ENCODE measurements at places on chromosomes 13 and 19. TPM values are rescaled to one million over a fixed set of nuclear protein-coding genes. Genes with fewer than 3 reads are reported as not detected.

DNA sequence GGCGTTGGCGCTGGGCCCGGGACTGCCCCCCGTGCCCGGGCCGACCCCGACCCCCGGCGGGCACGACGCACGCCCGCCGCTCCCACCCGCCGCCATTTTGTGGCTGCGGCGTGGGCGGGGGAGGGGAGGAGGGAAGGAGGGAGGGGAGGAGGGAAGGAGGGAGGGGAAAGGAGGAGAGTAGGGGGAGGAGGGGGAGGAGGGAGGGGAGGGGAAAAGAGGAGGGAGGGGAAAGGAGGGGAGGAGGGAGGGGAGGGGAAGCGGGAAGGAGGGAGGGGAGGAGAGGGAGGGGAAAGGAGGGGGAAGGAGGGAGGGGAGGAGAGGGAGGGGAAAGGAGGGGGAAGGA, at the start of gene BTBD2:
Gene BTBD2 (minus strand): TSS at position 107 of the 343 bp plus-strand sequence. CDS start 11 bp downstream, at position 96.
- peak; percentile 70 for DNase-seq
- peak within 1 kb of the TSS; percentile 71 for H3K4me3 ChIP-seq
- peaks cover 14% of the 10 kb centered on the region for H3K4me1 ChIP-seq
- H3K36me3 ChIP-seq: no peaks in the 10 kb centered on the region
- H3K27ac ChIP-seq: peak within 1 kb of the TSS; percentile 81

- DNase-seq: no peak
- no peaks in the 10 kb centered on the region for H3K36me3 ChIP-seq
- H3K27me3 ChIP-seq: no peaks in the 10 kb centered on the region
- H3K27ac ChIP-seq: no peak overlapping the region
- H3K4me3 ChIP-seq: no peak overlapping the region
Observed at GRCh38 chr13:51549593-51549992, 34.7 kb upstream of the WDFY2 start.

DNA sequence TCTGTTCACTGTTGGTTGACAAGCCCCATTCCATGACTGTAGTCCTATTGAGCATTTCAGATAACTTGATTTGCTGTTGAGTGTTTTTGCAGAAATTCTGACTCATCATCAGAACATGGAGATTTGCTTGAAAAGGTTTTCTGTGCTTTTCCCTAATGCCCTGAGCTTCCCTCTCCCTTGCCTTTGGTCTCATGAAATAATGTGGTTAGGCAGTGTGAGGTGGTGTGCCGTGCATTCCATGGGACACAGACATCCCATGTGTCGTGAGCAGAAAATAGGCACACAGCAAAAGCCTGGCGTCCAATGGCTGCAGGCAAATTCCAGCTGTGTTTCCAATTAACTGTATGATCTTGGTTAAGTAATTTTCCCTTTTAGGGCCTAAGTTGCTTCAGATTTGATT, 197.4 kb downstream of the DLEU7 start:
- no peak for DNase-seq
- no peak overlapping the region for H3K27ac ChIP-seq
- no peaks in the 10 kb centered on the region for H3K4me1 ChIP-seq
- no peaks in the 10 kb centered on the region for H3K36me3 ChIP-seq
- H3K27me3 ChIP-seq: no peaks in the 10 kb centered on the region

GRCh38 chr19:17376935-17377600, at the start of gene PLVAP:
PLVAP (minus strand) TSS chr19:17377342; CDS start chr19:17377288, 54 bp downstream.
- peaks cover 5% of the 10 kb centered on the region for H3K27me3 ChIP-seq
- no peaks in the 10 kb centered on the region for H3K36me3 ChIP-seq
- H3K27ac ChIP-seq: no peak within 1 kb of the TSS
- H3K4me1 ChIP-seq: no peaks in the 10 kb centered on the region

GRCh38 chr13:84121456-84121855, 239.2 kb upstream of the SLITRK1 start:
- H3K4me3 ChIP-seq: no peak overlapping the region
- H3K36me3 ChIP-seq: no peaks in the 10 kb centered on the region
- no peaks in the 10 kb centered on the region for H3K4me1 ChIP-seq
- no peak overlapping the region for H3K27ac ChIP-seq
- DNase-seq: no peak

- no peaks in the 10 kb centered on the region for H3K27me3 ChIP-seq
- peaks cover 57% of the 10 kb centered on the region for H3K4me1 ChIP-seq
- no peak overlapping the region for H3K4me3 ChIP-seq
- peak overlapping the region; percentile 53 for H3K27ac ChIP-seq
- peak; percentile 7 for DNase-seq
Observed at GRCh38 chr13:27018344-27018861, 153.2 kb downstream of the USP12 start.

DNA sequence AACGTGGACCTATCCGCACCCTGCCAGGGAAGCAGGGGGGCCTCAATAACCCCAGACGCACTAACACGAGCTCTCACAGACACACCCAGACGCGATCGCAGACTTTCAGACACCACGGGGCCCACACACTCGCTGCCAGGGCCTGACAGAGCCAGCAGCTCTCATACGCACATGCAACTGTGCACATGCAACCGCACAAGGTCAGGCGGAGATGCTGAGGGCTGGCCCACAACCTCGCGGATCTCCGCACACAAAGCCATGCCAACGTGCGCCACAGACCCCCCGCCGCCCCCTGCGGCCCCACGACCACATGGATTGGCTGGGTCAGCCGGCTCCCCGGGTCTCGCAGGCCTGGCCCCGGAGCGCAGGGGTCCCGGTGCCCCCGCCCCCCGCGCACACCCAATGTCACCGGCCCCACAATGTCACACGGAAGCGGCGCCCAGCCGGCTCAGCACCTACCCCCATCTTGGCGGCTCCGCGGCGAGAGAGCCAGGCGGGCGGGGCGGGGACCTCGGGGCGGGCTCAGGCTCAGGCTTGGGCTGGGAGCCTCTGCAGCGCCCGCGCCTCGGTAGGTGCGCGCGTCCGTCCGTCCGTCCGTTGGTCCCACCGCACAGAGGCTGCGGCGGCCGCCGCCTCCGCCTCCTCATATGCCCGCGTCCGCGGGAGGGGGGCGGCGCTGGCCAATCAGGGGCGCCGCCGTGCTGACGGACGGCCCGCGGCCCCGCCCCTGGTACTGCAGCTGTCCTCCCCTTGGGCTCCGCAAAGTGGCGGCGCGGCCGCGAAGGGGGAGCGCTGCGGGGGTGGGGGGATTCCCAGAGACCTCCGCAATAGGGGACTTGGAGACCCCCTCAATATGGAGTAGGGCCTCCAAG, at the start of gene ATP1A3:
Gene ATP1A3 (minus strand): TSS at position 619 of the 872 bp plus-strand sequence. CDS start 154 bp downstream, at position 465.
- DNase-seq: peak; percentile 52
- H3K27me3 ChIP-seq: peaks cover 85% of the 10 kb centered on the region
- H3K27ac ChIP-seq: no peak within 1 kb of the TSS
- H3K36me3 ChIP-seq: no peaks in the 10 kb centered on the region
- peaks cover 12% of the 10 kb centered on the region for H3K4me1 ChIP-seq
- H3K4me3 ChIP-seq: peak within 1 kb of the TSS; percentile 3

- no peaks in the 10 kb centered on the region for H3K36me3 ChIP-seq
- peak; percentile 80 for DNase-seq
- H3K4me3 ChIP-seq: peak overlapping the region; percentile 51
- no peaks in the 10 kb centered on the region for H3K27me3 ChIP-seq
- H3K27ac ChIP-seq: peak overlapping the region; percentile 75
Observed at GRCh38 chr13:102591988-102592781, 4.6 kb upstream of the TPP2 start.

DNA sequence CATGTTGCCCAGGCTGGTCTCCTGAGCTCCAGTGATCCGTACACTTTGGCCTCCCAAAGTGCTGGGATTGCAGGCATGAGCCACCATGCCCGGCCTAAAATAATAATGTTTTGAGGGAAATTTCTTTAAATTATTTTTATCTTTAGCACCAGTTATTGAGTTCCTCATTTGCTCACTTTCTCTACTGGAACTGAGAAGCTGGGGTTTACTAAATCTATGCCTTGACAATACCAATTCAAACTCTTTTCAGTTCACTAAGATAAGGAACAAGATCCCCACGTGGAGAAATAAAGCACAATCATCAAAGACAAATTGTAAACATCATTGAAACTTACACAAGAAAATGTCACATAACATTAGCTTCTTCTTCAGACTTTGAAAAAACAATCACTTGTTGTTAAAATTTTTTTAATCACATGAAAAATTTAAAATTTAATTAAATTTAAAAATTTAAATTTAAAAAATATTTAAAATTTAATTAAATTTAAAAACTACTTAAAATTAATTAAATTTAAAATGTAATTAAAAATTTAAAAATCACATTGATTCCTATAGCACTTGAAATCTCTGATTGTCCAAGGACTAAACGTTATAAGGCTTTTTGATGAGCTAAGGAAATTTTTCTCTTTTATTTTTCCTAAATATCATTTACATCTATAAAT, 25.2 kb upstream of the XPO4 start:
- no peaks in the 10 kb centered on the region for H3K4me1 ChIP-seq
- H3K27me3 ChIP-seq: no peaks in the 10 kb centered on the region
- no peak overlapping the region for H3K27ac ChIP-seq
- DNase-seq: no peak
- no peaks in the 10 kb centered on the region for H3K36me3 ChIP-seq

GRCh38 chr13:62512194-62513141, 1096.8 kb upstream of the PCDH20 start:
- H3K4me3 ChIP-seq: no peak overlapping the region
- DNase-seq: peak; percentile 9
- H3K36me3 ChIP-seq: no peaks in the 10 kb centered on the region
- H3K4me1 ChIP-seq: no peaks in the 10 kb centered on the region

DNA sequence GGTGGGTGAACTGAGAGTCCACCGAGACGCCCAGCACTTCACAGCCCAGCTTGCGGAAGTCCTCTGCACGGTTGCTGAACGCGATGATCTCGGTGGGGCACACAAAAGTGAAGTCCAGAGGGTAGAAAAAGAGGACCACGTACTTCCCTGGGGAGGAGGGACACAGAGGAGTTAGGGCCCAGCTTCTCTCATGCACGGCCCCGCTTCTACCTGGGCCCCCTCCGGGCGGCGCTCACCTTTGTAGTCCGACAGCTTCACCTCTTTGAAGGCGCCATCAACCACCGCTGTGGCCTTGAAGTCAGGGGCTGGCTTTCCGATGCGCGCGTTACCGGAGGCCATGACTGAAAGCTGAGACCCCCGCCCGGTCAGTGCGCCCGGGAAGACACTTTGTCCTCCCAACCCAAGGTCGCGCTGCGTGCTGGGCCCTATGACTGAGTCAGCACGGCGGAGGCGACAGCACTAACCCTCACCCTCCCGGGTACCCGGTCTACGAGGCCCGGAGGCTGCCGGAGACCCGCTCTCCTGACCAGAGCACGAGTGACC, 606 bp downstream of the PRDX2 start:
- no peaks in the 10 kb centered on the region for H3K36me3 ChIP-seq
- DNase-seq: no peak

DNA sequence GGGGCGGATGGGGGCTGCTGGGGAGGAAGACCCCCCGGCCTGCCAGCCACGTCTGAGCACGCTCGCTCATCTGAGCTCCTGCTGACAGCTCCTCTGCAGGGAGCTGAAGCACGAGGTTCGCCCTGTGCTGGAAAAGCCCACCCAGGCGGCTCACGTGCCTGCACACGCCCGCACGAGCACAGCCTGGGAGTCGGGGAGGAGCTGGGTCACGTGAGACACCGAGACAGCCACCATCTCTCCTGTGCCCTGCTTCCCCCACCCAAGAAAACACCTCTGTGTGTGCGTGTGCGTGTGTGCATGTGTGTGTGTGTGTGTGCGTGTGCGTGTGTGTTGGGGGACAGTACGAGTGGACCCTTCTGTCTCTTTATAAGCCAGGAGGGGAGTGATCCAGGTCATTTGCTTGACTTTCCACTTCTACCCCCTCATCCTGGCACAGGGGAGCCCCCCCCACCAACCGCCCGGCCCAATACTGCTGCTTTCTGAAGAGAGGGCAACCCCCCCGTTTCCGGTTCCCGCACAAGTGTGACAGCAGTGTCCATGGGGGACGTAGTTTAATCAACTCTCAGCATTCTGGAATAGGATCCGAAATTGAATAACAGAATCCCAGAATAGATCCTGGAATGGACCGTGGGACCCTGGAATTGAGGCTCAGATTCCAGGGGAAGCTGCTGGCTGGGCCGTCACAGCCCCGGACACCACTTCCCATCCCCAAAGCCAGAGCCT, 42.5 kb downstream of the CELF5 start:
- no peak overlapping the region for H3K27ac ChIP-seq
- no peaks in the 10 kb centered on the region for H3K36me3 ChIP-seq
- no peak overlapping the region for H3K4me3 ChIP-seq
- H3K27me3 ChIP-seq: peaks cover 50% of the 10 kb centered on the region

- H3K36me3 ChIP-seq: no peaks in the 10 kb centered on the region
- peaks cover 13% of the 10 kb centered on the region for H3K4me1 ChIP-seq
- H3K27me3 ChIP-seq: peaks cover 97% of the 10 kb centered on the region
- peak overlapping the region; percentile 23 for H3K4me3 ChIP-seq
- no peak overlapping the region for H3K27ac ChIP-seq
Observed at GRCh38 chr19:6589711-6590257, 1.2 kb downstream of the CD70 start.

DNA sequence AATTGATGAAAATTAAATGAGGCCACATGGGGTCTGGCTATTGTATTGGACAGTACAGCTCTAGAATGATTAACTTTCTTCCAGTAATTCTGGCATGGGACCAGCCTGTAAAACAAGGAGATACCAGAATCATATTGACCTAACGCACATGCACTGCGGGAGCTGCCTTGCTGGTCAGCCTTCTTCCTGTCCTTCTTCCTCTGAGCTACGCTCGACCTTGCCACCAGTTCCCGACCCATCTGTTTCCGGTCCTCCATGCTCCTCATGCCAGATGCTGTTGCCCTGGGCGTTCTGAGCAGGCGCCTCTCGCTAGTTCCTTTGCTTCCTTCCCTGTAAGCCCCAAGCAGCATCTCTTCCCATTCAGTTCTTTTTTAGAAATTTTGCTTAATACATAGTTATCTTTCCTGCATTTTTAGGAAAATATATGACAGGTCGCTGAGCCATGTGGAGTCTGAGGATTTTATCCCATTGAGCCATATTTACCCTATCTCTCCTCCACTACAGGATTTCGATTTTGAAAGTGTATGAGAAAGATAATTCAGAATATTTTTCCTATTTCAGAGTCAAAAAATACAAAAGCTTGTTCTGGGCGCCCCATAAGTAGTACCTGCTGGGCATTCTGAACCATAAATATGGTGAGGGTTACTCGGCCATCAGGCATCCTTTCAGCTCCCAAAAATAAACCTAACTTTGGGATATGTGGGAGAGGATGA, 38.6 kb downstream of the TNFRSF19 start:
- no peaks in the 10 kb centered on the region for H3K36me3 ChIP-seq
- H3K4me1 ChIP-seq: no peaks in the 10 kb centered on the region
- H3K27ac ChIP-seq: peak overlapping the region; percentile 39
- no peaks in the 10 kb centered on the region for H3K27me3 ChIP-seq

GRCh38 chr13:27203854-27204253, 32.2 kb upstream of the USP12 start:
- no peak overlapping the region for H3K27ac ChIP-seq
- no peaks in the 10 kb centered on the region for H3K36me3 ChIP-seq
- no peak for DNase-seq
- H3K4me3 ChIP-seq: no peak overlapping the region
- H3K27me3 ChIP-seq: no peaks in the 10 kb centered on the region

MAST3 gene
- total RNA-seq: 27.2 TPM

MTRF1 gene
- total RNA-seq: 19.7 TPM

POLRMT gene
- total RNA-seq: 67.5 TPM

ZBTB32 gene
- total RNA-seq: not detected

ZNF582 gene
- total RNA-seq: 1.5 TPM

LILRB3 gene
- total RNA-seq: 2.2 TPM

ATP4A gene
- total RNA-seq: not detected

DAZAP1 gene
- total RNA-seq: 36.3 TPM

FLT3 gene
- 0.95 TPM for total RNA-seq
